ENCODE measurements at places on chromosomes 7 and 10.

DNA sequence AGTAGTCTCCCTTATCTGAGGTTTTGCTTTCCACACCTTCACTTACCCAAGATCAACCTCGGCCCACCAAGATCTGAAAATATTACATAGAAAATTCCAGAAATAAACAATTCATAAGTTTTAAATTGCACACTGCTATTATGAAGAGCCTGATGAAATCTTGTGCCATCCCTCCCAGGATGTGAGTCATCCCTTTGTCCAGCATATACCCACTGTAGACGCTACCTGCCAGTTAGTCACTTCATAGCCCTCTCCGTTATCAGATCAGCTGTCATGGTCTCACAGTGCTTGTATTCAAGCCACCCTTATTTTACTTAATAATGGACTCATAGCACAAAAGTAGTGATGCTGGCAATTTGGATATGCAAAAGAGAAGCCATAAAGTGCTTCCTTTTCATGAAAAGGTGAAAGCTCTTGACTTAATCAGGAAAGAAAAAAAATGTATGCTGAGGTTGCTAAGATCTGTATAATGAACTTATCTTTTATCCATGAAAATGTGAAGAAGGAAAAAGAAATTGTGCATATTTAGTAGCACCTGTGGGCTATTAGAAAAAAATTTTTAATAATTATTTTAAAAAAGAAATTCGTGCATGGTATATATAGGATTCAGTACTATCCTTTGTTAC lies 9.8 kb upstream of the MRPS16 start:
- no peak for DNase-seq

DNA sequence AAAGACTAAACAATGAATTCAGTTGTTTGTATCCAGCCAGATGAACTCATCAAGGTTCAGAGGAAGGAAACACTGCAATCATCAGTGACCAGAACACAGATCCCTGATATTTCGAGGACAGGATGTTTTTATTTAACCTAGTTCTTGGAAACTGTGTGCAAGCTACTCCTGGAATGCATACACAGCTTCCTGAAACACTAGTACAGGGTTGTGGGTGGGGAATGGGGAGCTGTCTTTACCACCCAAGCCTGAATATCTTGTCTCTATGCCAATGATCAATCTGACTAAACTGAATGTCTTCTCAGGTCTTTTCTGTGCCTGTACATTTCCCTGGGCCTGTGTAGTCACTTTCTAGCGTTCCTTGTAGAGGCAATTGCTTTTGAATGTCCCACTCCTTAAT lies 374.6 kb downstream of the CALN1 start:
- no peak for DNase-seq

DNA sequence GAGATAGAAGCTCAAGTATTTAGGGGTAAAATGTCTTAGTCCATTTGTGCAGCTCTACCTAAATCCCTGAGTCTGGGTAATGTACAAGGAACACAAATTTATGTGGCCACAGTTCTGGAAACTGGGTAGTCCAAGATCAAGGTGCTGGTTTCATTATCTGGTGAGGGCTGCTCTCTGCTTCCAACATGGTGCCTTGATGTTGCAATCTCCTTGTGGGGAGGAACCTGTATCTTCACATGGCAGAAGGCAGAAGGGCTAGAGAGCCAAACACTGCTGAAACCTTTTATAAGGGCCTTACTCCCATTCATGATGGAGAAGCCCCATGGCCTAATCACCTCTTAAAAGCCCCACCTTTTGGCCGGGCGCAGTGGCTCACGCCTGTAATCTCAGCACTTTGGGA lies 8.7 kb upstream of the BAZ1B start:
- no peak for DNase-seq

- no peak for DNase-seq
Observed at GRCh38 chr10:88333248-88333630, 249.9 kb downstream of the RNLS start.

DNA sequence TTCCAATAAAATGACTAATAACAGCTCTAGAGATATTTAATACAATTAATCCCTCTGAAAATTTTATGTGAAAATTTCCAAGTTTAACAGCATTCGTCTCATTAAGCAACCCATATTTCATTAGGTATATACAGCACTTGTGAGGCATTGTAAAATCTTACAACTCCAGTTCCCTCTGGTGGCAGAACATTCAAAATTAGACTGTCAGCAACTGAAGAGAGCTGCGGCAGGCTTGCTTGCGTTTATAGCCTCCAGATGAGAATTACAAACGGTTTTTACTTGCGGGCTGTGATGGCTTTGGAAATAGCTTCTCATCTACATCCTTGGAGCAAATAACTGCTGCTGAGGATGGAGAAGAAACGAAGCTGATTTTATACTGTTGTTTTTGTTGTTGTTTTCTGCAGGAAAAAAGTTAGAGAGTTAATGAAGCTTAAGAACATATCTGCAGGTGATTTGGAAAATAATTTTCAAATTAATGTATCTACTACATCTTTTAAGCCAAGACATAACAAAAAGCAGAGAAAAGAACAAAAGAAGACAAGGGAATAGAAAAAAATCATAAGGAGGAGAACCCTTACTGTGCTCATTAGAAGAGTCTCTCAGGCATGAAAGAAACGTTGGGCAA lies 171.3 kb downstream of the MAGI2 start:
- no peak for DNase-seq

DNA sequence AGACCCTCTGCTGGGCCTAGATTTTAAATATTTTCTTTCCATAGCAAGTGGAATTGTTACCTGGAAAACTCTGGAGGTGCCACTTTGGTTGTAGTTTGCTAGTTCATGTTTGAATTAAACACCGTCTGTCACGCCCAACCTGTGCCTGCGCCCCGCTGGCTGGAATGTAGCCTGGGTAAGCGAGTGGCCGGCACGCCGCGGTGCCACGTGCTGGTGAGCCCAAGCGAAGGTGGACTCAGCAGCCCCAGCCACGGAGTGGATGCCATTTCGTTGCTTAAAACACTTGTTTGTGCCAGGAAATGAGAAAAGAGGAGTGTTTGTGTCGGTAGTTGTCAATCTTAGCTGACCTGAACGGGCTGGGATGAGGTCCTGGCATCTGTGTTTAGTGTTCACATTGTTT lies 2.7 kb downstream of the GET4 start:
- no peak for DNase-seq

DNA sequence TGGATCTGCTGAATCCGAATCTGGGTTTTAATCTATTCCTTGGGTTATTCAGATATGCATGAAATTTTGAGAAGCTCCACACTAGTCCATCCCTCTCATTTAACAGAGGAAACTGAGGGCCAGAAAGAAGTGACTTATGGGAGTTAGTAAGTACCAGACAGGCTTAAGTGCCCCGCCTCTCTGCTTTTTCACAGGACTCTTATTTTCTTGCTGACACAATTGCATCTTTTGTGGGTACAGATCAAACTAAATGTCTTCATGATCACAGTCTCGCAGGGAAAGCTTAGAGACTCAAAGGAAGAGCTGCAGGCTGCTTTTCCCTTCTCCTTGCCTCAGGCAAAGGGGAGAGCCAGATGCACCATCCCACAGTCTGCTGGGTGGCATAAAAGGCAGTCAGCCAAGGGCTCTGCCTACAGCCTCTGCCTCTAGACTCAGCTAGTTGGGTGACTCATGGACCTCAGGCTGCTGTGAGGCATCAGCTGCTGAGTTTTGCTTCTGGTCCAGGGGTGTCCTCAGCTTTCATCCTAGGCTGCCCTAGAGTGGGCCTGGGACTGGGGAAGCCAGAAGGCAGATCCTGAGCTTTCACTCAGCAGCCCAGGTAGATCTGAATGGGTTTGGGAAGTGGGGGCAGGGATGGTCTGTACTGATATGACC lies 11.6 kb downstream of the GOLGA7B start:
- DNase-seq: no peak

DNA sequence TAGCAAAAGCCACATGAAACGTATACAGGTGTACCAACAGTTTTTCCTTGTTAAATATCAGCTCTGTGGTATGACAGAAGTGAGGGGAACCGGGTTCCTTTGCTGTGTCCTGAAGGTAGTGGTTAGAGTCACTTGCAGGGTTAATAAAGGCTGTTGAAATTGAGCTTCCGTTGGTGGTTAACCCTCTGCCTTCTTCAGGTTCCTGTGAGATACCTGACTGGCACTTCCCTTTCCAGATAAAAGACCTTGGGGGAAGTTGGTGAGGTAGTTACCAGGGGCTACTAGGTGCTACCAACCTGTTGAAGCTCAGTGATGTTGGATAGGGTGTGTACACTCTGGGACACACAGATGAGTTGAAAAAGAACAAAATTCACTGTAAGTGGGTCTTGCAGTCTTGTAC lies 384.1 kb downstream of the GATA3 start:
- no peak for DNase-seq

GRCh38 chr10:17820943-17821342 lies 11.8 kb downstream of the MRC1 start:
- DNase-seq: no peak

- no peak for DNase-seq
Observed at GRCh38 chr7:133547981-133548380, 295.1 kb downstream of the EXOC4 start.

DNA sequence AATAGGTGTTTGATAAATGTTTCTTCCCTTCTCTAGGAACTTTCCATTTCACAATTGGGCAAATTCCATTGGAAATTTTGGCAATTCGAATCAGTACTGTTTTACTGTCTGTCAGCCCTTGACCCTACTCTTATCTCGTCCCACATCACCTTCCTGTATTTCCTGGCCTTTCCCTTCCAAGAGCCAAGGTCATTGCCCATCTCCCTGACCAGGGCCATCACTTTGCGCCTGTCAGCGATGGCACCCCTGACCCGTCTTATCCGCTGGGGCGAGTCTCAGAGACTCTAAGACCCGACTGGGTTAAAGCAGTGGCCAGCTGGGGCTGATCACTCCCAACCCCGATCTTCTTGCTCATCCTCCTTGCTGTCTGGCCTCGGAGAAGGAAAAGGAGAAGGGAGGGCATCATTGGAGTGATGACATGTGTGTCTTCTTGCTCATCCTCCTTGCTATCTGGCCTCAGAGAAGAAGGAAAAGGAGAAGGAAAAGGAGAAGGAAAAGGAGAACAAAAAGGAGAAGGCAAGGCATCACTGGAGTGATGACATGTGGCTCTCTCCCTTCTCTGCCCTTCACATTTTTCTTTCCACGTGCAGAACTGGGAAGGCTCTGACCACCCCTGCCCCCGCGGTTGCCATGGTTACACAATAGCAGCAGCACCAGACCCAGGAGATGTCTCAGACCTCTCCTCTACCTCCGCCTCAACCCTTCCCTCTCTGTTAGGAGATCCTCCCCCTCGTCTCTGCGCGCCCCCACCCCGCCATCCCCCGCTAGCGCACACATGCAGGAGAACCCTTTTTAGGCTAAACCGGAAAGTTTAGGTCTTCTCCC lies 2.0 kb downstream of the SEMA3D start:
- no peak for DNase-seq

DNA sequence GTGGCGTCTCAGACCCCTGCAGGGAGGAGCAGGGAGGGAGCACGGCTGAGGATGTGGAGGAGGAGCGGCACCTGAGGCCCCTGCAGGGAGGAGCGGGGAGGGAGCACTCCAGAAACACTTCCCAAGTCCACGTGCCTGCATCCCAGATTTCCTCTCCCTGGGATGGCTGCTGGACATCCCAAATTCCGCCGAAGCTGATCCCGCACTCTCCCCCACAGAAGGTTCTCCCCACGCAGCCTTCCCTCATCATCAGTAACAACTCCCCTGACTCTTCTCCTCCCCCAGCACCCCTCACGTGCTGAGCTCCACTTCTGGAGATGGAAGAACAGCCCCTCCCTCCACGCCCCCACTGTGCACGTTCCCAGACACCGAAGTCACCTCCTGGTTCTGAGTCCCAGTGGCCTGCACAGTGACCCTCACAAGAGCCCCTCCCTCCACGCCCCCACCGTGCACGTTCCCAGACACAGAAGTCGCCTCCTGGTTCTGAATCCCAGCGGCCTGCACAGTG lies 17.8 kb upstream of the FOXL3 start:
- DNase-seq: no peak

DNA sequence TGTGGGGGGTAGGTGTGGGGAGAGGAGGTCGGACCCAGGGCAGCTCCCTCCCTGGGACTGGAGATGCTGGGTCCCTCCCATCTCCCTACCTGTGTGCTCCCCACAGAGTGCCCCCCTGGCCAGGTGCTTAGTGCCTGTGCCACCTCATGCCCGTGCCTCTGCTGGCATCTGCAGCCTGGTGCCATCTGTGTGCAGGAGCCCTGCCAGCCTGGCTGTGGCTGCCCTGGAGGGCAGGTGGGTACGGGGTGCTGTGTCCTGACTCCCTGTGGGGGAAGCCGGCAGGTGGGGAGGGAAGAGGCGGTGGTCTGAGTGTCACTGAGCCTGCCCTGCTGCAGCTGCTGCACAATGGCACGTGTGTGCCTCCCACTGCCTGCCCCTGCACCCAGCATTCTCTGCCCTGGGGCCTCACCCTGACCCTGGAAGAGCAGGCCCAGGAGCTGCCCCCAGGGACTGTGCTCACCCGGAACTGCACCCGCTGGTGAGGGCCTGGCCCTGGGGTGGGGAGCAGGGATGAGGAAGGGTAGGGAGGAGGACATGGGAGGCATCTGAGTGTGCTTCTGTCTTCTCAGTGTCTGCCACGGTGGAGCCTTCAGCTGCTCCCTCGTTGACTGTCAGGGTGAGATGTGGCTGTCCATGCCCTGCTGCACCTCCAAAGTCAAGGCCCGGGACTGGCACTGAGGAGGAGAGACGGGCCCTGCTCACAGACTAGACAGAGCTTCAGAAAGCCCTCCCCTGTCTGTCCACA lies 11.7 kb upstream of the ZNF862 start:
- no peak for DNase-seq

DNA sequence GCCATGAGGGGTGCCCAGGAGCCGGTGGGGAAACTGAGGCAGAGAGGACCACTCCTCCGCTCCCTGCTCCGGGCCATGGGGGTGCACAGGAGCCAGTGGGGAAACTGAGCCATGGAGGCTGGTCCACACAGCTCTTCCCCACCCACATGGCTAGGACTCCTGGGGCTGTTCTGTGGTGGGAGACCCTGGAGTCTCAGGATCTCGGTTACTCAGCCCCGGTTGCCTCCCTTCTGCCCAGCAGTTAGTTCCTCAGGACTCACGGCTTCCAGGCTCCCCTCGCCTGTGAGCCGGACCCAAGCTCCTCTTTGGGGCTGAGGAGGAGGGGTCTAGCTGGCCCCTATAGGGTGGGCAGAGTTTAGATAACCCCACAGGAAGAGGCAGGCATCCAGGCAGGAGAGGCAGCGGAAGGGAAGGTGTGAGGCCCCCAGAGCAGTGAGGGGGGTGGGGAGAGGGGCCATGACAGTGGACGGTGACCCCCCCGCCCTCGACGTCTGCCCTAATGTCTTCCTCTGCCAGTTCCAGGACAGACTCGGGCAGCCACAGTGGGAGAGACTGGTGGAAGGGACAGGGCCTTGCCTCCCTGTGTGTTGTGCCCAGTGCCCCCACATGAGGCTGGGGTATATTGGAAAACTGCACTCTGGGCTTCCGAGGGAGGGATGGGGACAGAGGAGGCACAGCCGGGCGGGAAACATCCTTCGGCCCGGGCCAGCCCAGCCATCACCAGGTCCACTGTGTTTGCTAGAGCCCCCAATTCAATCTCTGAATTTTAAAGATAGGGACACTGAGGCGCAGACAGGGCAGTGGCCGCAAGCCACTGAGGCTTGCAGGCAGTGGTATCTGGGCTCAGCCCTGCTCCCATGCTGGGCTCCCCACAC lies 4.3 kb downstream of the ELFN1 start:
- no peak for DNase-seq
